Adrenal gland (tissue), 19 donors: ENCODE measurements at places on chromosomes 1 and 21. TPM values are rescaled to one million over a fixed set of nuclear protein-coding genes. Genes with fewer than 3 reads are reported as not detected.
A peak's percentile ranks its signal among the peaks of the same experiment; 100 is the strongest.

GRCh38 chr1:51380936-51381335 lies 50.6 kb upstream of the TTC39A start:
- no peak overlapping the region for H3K27ac ChIP-seq
- H3K4me3 ChIP-seq, result no peak overlapping the region
- DNase-seq, result no peak
- H3K36me3 ChIP-seq, result peaks cover 19% of the 10 kb centered on the region

DNA sequence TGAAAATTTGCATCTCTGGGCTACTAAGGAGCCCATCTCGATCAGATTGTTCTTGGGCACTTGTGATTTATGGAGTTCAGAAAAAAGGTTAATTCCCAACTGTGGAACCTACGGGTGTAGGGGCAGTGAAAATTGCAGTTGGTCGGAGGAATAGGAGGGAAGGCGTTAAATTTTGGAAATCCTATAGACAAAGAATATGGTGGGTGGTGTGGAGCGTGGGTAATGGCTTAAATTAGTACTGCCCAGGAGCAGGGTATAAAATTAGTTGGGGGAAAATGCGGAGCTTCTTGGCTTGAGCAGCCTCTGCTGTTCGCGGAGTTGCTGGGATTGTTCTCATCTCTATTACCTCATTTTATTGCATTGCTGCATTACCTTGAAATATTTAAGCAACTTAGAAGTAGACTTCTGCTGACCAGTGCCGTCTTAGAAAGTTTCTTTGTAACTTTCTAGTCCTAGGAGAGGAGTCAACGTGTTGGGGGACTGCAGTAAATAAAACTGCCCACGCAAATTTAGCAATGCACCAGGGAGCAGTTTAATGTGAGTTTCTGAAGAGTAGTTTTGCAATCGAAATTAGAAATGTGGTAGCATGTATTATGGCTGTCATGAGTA lies 514 bp downstream of the S1PR1 start:
- peak overlapping the region; percentile 29 for H3K27ac ChIP-seq
- peaks cover 5% of the 10 kb centered on the region for H3K4me1 ChIP-seq
- H3K4me3 ChIP-seq, result peak overlapping the region; percentile 67
- no peaks in the 10 kb centered on the region for H3K36me3 ChIP-seq

DNA sequence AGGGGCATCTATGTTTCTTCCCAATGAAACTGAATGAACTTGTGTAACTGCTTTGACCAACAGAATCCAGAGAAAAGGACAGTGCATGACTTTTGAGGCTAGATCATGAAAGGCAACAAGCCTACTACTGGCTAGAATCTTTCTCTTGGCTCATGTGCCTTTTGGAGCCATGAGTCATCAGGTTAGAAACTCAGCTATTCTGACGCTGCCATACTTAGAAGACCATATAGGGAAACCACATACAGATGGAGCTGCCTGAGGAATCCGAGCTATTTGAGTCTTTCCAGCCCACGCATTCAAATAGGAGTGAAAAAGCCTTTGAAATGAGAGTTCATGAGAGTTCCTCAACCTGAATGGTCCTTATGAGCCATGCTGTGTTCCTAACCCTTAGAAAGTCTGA lies 738.5 kb upstream of the CHRM3 start:
- DNase-seq, result no peak
- H3K27me3 ChIP-seq, result no peaks in the 10 kb centered on the region
- H3K4me1 ChIP-seq, result no peaks in the 10 kb centered on the region
- H3K4me3 ChIP-seq, result no peak overlapping the region

DNA sequence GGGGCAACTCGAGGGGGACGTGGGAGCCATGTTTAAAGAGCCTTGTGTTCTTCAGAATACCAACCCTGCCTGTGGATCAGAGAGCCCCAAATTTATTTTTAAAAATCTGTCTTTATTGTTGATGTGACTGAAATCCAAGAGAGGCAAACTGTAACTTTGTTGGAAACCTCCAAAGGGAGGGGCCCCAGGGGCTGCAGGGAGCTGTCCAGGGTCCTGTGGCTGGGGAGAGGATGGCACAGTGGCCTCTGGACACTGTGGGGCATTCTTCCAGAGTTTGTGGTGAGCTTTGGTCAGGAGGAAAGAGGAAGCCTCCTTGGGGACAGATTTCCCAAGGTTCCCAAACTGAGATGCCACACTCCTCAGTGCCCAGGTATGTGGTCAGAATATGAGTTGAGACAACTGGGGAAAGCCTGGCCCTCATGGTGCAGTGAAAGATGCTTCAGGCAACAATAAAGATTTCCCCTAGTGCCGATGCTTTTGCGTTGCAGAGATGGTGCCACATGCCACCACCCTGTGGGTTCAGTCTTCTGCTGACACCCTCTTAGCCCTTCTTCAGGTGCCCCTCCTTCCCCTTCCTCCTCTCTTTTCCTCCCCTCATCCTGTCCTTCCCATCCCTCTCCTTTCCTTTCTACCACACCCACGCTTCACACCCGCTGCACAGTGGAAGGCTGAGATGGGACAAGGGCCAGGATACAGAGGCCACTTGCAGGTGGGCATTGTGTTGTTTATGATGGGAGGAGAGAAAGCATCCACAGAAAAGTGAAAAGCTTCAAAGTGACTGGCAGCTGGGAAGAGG lies 122.1 kb downstream of the UCK2 start:
- no peak overlapping the region for H3K27ac ChIP-seq
- H3K36me3 ChIP-seq, result no peaks in the 10 kb centered on the region
- no peak overlapping the region for H3K4me3 ChIP-seq
- no peaks in the 10 kb centered on the region for H3K27me3 ChIP-seq
- no peaks in the 10 kb centered on the region for H3K4me1 ChIP-seq
- DNase-seq, result no peak

DNA sequence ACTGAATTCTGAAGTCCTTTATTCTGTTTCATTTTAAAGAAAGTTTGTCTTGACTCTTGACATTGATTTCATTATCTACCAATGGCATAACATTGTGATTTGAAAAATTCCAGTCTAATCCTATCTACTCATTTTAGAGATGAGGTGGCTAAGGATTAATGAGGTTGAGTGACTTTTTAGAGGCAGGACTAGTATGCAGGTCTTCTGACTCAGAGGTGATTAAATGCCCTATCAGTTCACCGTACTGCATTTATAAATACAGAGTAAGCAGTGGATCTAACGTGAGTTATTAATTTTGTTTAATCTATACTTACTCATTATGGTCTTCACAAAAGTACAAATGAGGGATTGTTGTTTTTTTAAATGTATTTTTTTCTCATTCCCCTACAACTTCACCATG lies 277.6 kb downstream of the PTBP2 start:
- DNase-seq, result no peak
- H3K36me3 ChIP-seq, result no peaks in the 10 kb centered on the region
- no peak overlapping the region for H3K4me3 ChIP-seq
- no peaks in the 10 kb centered on the region for H3K27me3 ChIP-seq
- H3K4me1 ChIP-seq, result no peaks in the 10 kb centered on the region
- no peak overlapping the region for H3K27ac ChIP-seq

DNA sequence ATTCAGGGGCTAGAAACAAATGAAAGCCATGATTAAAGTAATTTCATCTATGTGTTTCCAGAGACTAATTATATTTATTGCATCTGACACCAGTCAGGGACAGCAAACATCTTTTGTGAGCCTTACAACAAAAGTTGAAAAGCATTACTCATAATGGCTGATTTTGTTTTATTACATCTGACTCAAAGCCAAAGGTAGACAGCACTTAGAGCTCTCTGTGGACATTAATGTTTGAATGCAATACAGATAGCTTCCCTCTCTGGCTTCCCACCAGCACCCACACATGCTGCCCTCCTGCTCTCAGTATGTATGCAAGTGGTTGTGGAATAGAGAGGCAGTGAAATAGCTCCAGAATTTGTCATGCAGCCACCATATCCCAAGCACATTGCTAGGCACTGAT lies 198.7 kb downstream of the SETD4 start:
- DNase-seq, result no peak
- H3K4me1 ChIP-seq, result no peaks in the 10 kb centered on the region
- H3K36me3 ChIP-seq, result no peaks in the 10 kb centered on the region
- no peak overlapping the region for H3K4me3 ChIP-seq
- H3K27me3 ChIP-seq, result no peaks in the 10 kb centered on the region

GRCh38 chr1:109739738-109740614 lies 862 bp downstream of the GSTM3 start:
- peak; percentile 83 for DNase-seq
- H3K36me3 ChIP-seq, result no peaks in the 10 kb centered on the region
- peak overlapping the region; percentile 2 for H3K4me3 ChIP-seq
- H3K27ac ChIP-seq, result no peak overlapping the region
- no peaks in the 10 kb centered on the region for H3K27me3 ChIP-seq

- H3K27me3 ChIP-seq, result no peaks in the 10 kb centered on the region
- no peaks in the 10 kb centered on the region for H3K36me3 ChIP-seq
- H3K27ac ChIP-seq, result no peak overlapping the region
- H3K4me3 ChIP-seq, result no peak overlapping the region
- H3K4me1 ChIP-seq, result no peaks in the 10 kb centered on the region
- DNase-seq, result no peak
These were observed 47.5 kb upstream of the EEIG2 start for GRCh38 chr1:108512239-108513043.

GRCh38 chr1:46466477-46467182 lies 23.0 kb upstream of the DMBX1 start:
- H3K36me3 ChIP-seq, result no peaks in the 10 kb centered on the region
- peaks cover 7% of the 10 kb centered on the region for H3K4me1 ChIP-seq
- peak; percentile 28 for DNase-seq

DNA sequence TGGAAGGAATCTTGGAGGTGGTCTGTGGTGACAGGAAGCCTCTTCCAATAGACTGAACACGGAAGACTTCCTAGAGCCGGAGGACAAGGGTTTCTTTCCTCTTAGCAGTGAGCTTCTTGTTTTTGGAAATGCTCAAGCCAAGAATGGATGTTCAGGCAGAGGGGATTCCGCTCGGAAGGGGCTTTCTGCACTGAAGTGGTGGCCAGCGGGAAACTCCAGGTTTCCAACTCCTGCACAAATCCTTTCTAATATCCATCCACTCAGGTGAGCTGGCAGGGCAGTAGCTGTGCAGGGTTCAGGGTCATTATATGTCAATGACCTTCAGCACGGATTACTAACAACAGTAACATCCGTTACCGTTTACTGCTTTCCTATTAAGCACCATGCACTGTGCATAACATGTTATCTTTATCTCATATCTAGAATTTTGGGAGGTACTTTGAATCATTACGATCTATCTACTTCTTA lies 573 bp upstream of the CPT2 start:
- H3K36me3 ChIP-seq, result peaks cover 5% of the 10 kb centered on the region
- H3K27me3 ChIP-seq, result no peaks in the 10 kb centered on the region
- DNase-seq, result no peak
- H3K4me1 ChIP-seq, result peaks cover 14% of the 10 kb centered on the region
- H3K4me3 ChIP-seq, result peak overlapping the region; percentile 90
- H3K27ac ChIP-seq, result peak overlapping the region; percentile 96

- no peak for DNase-seq
- no peak overlapping the region for H3K4me3 ChIP-seq
- no peaks in the 10 kb centered on the region for H3K36me3 ChIP-seq
- H3K27ac ChIP-seq, result no peak overlapping the region
These were observed 203.4 kb downstream of the HS2ST1 start for GRCh38 chr1:87117761-87118368.

Gene TMEM54
- 26.9 TPM for total RNA-seq

Gene TNFRSF1B
- total RNA-seq, result 32.7 TPM

Gene ILDR2
- total RNA-seq, result not detected
